Left lung (tissue), 14 donors: ENCODE measurements at places on chromosomes 16 and 17. TPM values are rescaled to one million over a fixed set of nuclear protein-coding genes. Genes with fewer than 3 reads are reported as not detected.
A peak's percentile ranks its signal among the peaks of the same experiment; 100 is the strongest.

- DNase-seq, result no peak
Measured at GRCh38 chr17:12388226-12388625, 277.5 kb upstream of the MYOCD start.

DNA sequence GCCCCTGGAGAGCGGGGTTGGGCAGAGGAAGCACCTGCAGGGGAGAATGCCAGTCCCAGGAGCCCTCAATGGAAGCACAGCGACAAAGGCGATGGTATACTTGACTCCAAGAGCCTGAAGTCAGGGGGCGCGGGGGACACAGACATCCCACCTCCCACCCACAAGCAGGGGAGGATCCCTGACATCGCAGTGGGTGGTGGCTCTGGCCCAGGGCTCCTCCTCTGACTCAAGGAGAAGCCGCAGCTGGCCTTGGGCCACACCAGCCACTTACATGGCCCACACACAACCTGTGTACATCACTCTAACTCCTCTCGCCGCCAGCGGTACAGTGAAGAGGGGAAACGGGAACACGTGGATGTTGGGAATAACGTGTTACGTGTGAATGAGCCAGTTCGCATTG is 44.3 kb downstream of the FZD2 start:
- peak; percentile 80 for DNase-seq

DNA sequence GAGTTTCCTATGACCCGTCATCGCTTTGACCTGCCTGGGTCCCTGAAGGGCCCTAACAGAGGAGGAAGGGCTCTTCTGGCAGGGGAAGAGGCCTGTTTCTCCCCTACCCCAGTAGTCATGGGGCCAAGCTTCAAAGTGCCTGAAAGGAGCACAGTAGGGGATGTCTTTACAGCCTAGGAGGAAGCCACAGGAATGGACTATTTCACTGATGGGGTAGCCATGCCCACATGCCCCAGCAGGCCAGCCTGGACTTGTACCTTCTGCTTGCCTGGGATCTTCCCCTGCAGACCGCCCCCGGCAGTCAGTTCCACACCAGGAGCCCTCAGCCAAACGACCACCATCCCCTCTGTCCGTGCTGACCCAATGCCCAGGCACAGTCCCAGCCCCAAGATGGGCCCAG is 41.8 kb upstream of the PEMT start:
- DNase-seq, result no peak

- DNase-seq, result no peak
Measured at GRCh38 chr16:49964973-49965372, 60.1 kb upstream of the CNEP1R1 start.

DNA sequence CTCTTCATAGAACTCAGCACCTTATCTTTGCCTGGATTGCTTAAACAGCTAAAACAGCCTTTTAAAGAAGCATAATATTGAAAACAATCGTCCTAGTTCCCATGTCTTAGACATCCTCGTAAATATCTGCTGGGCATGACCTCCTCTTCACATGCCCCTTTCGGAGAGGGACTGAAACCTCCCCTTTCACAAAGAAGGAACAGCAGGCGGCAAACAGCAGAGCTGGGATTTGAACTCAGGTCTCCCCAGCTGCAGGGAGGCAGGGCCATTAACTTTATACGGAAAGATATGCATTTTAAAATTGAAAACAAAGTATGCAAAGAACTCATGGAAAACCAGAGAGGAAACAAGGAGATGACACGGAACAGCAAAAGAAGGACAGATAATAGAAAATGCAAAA is 249.9 kb downstream of the FOXL1 start:
- DNase-seq, result no peak

The SEC14L5 gene
- 0.76 TPM for total RNA-seq

The ITGA2B gene
- total RNA-seq, result 3.2 TPM

The INCA1 gene
- total RNA-seq, result 2.4 TPM

The CHST5 gene
- 1.4 TPM for total RNA-seq

The HSPB9 gene
- not detected for total RNA-seq

The XYLT1 gene
- total RNA-seq, result 7.5 TPM
